ENCODE measurements at places on chromosomes 16 and 17.
A peak's percentile ranks its signal among the peaks of the same experiment; 100 is the strongest.

DNA sequence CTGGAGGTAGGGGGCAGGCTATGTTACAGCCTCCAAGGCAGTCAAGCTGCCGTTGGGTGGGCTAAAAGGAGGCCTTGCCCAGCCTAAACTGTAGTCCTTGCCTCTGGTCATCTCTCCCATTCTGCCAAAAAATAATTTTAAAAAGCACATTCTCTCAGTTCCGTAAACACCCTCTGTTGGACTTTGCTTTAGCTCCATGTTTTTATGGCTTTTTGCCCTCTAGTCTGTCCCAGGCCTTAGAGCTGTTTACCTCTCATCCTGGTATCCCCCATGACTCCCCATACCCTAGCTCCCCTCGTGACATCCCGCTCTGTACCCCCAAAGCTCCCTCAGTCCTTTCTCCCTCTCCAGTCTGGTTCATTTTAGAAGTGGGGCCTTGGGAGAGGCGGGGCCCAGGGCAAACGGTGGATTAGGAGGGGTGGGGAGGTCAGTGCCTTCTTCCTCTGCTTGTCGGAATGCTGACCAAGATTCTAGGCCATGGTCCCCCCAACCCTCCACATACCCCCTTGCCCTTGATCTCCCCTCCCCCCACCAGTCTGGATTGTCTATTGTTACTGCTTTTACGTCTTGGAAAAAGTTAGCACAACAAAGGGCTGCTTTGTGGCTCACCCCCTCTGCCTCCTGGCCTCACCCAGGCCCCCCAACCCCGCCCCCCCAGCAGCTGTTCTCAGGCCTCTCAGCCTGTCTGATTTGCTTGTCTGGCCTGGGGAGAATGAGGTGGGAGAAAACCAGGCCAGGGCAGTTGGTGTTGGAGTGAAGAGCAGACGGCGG is 18.4 kb downstream of the GJD3 start:
- no peak for DNase-seq

DNA sequence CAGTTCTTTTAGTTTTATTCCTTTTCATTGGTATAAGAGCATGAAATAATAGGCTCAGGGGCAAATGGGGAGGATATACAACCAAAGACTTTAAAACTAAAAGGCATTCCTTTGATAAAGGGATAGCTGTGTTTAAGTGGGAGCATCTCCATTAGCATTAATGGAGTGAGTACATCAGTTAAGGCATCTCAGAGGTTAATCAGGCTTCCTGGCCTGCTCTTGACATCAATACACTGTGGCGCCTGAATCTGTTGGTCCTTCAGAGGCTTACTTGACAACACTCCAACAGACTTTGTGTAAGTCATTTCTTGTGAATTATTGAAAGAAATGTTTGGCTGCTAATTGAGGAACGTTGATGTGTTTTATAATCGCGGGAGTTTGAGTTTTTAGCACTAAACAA is 230.7 kb downstream of the BCAS3 start:
- DNase-seq = no peak

DNA sequence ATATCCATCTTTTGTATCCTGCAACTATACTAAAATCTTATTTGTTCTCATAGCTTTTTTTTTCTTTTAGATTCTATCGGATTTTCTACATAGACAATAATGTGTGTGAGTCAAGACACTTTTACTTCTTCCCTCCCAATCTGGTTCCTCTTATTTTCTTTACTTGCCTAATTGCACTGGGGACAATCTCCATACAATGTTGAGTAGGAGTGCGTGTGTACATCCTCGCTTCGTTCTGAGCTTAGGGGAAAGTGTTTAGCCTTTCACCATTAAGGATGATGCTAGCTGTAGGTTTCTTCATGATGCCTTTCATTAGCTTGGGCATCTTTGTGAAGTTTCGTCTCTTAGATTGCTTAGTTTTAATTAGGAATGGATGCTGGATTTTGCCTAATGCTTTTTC is 2.9 kb downstream of the SPATA32 start:
- no peak for DNase-seq

DNA sequence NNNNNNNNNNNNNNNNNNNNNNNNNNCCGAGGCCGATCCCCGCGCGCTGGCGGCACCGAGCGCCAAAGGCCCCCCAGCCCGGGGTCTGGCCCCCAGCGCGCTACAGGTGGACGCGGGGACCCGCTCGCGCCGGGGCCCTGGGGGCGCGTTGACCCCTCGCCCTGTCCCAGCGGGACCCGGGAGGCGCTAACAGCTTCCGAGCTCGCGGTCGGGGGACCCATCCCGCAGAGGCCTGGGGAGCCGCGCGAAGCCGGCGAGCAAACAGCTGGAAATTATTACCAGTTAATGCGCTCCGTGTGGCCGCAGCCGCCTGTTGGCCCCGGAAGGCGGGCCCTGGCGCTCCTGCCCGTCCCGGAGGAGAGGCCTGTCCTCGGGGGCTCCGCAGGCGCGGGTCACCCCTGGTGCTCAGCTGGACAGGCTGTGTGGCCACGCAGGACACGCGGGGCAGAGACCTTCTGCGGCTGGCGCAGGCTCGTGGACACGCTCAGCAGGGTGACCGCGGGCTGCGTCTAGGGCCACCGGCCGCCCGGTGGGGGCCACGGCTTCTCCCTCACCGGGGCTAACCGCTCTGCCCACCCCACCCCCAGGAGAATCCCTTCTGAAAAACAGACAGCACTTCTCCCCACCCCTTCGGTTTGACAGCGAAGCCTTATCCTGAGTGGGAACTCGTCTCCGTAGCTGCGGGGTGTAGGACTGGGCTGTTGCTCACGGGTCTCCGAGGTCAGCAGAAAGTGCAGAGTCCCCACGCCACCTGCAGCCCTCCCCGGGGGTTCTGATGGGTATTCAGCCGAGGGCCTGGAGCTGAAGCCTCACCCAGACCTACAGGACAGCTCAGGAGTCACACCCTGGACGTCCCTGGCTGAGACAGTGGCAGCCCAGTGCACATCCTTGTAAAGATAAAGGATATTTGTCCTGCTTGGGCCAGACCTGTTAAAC is 138.7 kb upstream of the RPH3AL start:
- DNase-seq = peak; percentile 92

- peak; percentile 95 for DNase-seq
These were observed 569 bp downstream of the FLII start for GRCh38 chr17:18257982-18258355.

GRCh38 chr17:69246726-69247375 is 18.2 kb upstream of the ABCA10 start:
- DNase-seq = no peak

GRCh38 chr17:60224064-60224463 is 74.3 kb downstream of the CA4 start:
- no peak for DNase-seq

Measured in mesenteric fat pad (tissue), 1 donor.